CD14-positive monocyte (primary cell): ENCODE measurements at places on chromosomes 1 and 21. TPM values are rescaled to one million over a fixed set of nuclear protein-coding genes. Genes with fewer than 3 reads are reported as not detected.

DNA sequence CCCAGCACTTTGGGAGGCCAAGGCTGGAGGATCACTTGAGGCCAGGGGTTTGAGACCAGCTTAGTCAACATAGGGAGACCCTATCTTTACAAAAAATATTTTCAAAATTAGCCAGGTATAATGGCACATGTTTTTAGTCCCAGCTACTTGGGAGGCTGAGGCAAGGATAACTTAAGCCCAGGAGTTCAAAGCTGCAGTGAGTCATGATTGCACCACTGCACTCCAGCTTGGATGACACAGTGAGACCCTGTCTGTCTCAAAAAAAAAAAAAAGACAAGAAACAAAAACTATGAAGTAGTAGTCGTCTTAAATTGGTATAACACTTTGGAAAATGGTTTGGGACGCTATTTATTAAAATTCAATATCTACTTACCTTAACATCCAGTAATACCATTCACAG, 7.7 kb downstream of the AIM2 start:
- H3K4me3 ChIP-seq: no peak overlapping the region
- DNase-seq: peak; percentile 71
- no peaks in the 10 kb centered on the region for H3K27me3 ChIP-seq
- H3K4me1 ChIP-seq: peaks cover 55% of the 10 kb centered on the region

GRCh38 chr1:56709269-56709880, 64.3 kb downstream of the PRKAA2 start:
- no peaks in the 10 kb centered on the region for H3K27me3 ChIP-seq
- peak; percentile 24 for DNase-seq
- H3K36me3 ChIP-seq: no peaks in the 10 kb centered on the region
- H3K4me3 ChIP-seq: no peak overlapping the region
- H3K27ac ChIP-seq: no peak overlapping the region

- DNase-seq: peak; percentile 49
- H3K4me1 ChIP-seq: peaks cover 9% of the 10 kb centered on the region
- H3K27ac ChIP-seq: no peak overlapping the region
- H3K36me3 ChIP-seq: no peaks in the 10 kb centered on the region
- no peaks in the 10 kb centered on the region for H3K27me3 ChIP-seq
Measured at GRCh38 chr1:157073944-157074685, 25.5 kb downstream of the ETV3L start.

DNA sequence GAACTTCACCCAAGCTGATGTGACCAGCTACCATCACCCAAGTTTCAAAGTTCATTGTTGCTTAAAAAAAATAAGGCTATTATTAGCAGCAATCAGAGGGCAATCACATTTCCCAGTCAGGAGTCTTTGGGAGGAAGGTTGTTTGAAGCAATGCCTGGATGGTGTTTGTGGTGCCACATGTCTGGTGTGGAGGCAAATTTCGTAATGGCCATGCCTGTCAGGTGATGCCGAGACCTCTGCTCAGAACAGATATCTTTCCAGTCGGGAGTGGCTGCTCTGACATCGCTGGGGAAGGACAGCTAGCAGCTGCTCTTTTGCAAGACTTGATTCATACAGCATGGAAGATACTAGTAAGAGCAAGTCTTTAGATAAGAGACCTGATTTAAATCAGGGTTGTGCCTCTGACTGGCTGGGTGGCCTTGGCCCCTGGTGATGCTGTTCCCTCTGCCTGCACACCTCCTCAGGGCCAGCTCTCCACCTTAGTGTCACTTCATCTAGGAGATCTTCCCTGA, 187.8 kb upstream of the JUN start:
- H3K4me3 ChIP-seq: no peak overlapping the region
- H3K27ac ChIP-seq: no peak overlapping the region
- H3K36me3 ChIP-seq: no peaks in the 10 kb centered on the region
- no peaks in the 10 kb centered on the region for H3K4me1 ChIP-seq
- no peaks in the 10 kb centered on the region for H3K27me3 ChIP-seq

GRCh38 chr1:7561331-7561921, 209.7 kb upstream of the VAMP3 start:
- no peak for DNase-seq
- no peak overlapping the region for H3K4me3 ChIP-seq
- no peak overlapping the region for H3K27ac ChIP-seq
- no peaks in the 10 kb centered on the region for H3K36me3 ChIP-seq

DNA sequence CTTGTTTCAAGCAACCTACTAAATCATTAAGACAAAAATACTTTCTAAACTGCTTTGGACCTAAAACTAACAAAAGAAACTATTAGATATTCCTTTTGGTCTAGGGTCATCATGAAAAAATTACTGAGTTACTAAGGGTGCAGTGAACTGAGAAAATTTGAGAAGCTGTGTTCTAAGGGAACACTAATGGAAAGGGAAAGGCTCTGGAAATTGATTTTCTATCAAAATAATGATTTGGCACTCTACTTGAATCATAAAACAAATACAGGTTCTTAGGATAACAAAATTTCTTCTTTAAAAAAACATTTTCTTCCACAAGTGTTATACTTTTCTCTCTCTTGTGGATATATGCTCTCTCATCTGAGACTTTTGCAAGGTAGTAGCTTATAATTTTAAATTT, 213.5 kb downstream of the DNAH14 start:
- no peaks in the 10 kb centered on the region for H3K27me3 ChIP-seq
- no peaks in the 10 kb centered on the region for H3K36me3 ChIP-seq
- DNase-seq: no peak
- H3K27ac ChIP-seq: no peak overlapping the region
- H3K4me3 ChIP-seq: no peak overlapping the region

DNA sequence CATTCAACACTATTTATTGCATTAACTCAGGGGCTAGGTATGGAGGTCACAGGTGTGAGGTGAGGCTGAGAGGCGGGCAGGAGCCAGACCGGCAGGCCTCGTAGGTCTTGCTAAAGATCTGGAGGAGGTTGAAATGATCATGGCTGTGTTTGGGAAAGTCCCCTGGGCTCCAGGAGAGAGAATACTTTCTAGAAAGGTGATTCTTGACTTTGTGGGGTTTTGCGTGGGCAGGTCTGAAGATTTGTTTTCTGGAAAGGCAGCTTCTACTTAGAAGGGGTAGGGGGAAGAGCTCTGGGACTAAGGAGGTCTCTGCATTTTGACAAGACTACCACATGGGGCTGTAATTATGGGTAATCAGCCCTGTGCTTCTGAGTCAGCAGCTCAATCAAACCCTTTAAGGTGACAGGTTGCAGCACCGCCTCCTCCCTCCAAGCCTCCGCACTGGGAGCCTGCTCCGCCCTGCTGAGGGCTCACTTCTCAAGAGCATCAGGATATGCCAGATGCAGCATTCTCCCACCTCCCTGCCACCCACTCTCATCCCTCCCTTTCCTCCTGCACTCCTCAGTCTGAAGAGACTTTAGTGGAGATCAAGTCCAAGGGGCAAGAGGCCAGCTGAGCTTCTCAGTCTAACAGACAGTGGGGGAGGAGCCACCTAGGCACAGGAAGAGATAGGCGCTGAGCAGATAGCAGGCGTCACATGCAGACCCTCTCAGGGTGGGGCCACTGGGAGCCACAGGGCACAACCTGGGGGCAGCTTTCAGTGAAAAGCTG, 30.5 kb downstream of the SLC30A1 start:
- H3K4me1 ChIP-seq: peaks cover 15% of the 10 kb centered on the region
- no peaks in the 10 kb centered on the region for H3K27me3 ChIP-seq
- DNase-seq: no peak
- no peak overlapping the region for H3K27ac ChIP-seq

DNA sequence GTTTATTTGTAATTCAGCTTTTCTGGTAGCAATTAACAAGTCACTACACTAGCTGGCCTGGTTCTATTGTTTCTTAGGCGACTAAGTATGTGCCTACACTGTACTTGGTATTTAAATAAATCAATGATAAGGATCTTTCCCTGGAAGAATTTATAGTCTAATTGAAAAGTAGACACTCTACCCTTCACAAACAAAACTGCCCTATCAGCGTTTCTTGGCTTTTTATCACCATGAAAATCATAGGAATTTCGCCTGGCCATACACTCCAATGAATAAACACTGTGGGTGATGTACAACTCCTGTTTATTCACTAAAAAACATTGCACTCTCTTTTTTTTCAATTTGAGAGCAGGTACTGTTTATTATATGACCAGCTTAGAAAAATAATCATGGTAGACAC, 702.9 kb upstream of the ADGRL2 start:
- H3K36me3 ChIP-seq: no peaks in the 10 kb centered on the region
- H3K4me3 ChIP-seq: no peak overlapping the region

- H3K4me3 ChIP-seq: no peak overlapping the region
- H3K27ac ChIP-seq: no peak overlapping the region
- H3K4me1 ChIP-seq: no peaks in the 10 kb centered on the region
- H3K36me3 ChIP-seq: no peaks in the 10 kb centered on the region
- no peak for DNase-seq
- no peaks in the 10 kb centered on the region for H3K27me3 ChIP-seq
Measured at GRCh38 chr21:15671188-15671587, 58.6 kb upstream of the USP25 start.

- H3K27me3 ChIP-seq: no peaks in the 10 kb centered on the region
- no peak for DNase-seq
- no peaks in the 10 kb centered on the region for H3K4me1 ChIP-seq
Measured at GRCh38 chr1:111592389-111593361, 26.9 kb upstream of the RAP1A start.

DNA sequence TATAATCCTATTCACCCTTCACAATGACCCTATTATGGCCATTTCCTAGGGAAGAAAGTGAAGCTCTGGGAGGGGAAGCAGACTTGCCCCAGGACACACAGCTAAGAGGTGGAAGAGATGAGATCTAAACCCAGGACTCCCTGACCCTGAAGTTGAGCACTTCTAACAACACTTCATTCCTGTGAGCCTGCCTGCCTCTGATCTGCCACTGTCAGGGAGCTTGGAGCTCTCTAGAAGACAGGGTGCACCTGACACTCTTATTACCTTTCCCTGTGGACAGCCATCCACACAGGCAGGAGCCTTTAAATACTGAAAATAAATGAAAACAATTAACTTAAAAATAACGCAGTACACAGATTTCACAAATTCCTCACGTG, 599 bp downstream of the MKNK1 start:
- H3K4me3 ChIP-seq: peak overlapping the region; percentile 98
- peaks cover 44% of the 10 kb centered on the region for H3K4me1 ChIP-seq
- no peaks in the 10 kb centered on the region for H3K27me3 ChIP-seq
- no peak for DNase-seq
- peaks cover 12% of the 10 kb centered on the region for H3K36me3 ChIP-seq
- peak overlapping the region; percentile 63 for H3K27ac ChIP-seq

- H3K4me1 ChIP-seq: no peaks in the 10 kb centered on the region
- no peaks in the 10 kb centered on the region for H3K27me3 ChIP-seq
- H3K36me3 ChIP-seq: no peaks in the 10 kb centered on the region
- H3K4me3 ChIP-seq: no peak overlapping the region
Measured at GRCh38 chr1:186750257-186750656, 70.0 kb upstream of the PTGS2 start.

DNA sequence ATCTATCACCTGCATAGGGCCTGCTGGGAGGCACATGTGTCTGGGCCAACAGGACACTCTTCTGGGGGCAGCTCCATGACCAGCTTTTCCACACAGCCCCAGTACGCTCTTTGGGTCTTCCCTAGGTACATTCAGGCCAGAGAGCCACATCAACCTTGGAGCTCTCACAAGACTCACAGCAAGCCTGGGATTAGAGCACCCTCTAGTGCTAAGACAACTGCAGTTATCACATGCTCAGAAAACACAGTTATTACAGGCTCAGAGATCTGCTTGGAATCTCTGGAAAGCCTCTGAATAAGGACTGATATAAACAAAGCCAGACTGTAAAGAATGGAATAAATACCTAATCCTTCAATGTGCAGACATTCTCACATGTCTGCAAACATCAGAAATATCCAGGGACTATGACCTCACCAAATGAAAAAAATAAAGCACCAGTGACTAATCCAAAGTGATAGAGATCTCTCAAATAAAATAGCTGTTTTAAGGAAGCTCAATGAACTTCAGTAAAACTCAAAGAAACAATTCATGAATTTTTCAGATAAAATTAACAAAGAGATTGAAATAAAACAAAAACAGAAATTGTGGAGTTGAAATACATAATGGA, 563.9 kb upstream of the NR5A2 start:
- H3K27me3 ChIP-seq: no peaks in the 10 kb centered on the region
- no peaks in the 10 kb centered on the region for H3K4me1 ChIP-seq
- no peaks in the 10 kb centered on the region for H3K36me3 ChIP-seq

The GPR25 gene
- not detected in 2 replicates for polyA plus RNA-seq

The TAS1R1 gene
- not detected for polyA plus RNA-seq

The CYP4X1 gene
- not detected for polyA plus RNA-seq

The FAM43B gene
- not detected for polyA plus RNA-seq

The S100A5 gene
- not detected for polyA plus RNA-seq
